ENCODE measurements at places on chromosomes 16 and 17.
A peak's percentile ranks its signal among the peaks of the same experiment; 100 is the strongest.

GRCh38 chr16:75099075-75099667 lies 17.4 kb downstream of the LDHD start:
- DNase-seq = no peak

GRCh38 chr17:18261146-18261515 lies 669 bp downstream of the MIEF2 start:
- DNase-seq = peak; percentile 73

DNA sequence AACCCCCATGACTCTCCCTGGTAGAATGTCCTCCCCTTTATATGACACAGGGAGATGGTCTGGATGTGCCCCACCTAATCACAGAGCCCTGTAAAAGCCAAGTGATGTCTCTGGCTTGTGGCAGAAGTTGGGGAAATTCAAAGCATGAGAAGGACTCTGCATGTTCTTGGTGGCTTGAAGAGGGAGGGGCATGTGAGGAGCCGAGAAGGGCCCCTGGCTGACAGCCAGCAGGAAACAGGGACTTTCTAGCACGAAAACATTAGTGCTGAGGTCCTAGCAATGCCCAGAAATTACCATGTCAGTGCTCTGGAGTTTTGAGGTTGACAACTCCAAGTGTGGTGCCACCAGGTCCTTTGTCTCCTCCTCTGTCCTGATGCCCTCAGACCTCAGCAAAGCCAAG lies 75.9 kb downstream of the USP22 start:
- no peak for DNase-seq

DNA sequence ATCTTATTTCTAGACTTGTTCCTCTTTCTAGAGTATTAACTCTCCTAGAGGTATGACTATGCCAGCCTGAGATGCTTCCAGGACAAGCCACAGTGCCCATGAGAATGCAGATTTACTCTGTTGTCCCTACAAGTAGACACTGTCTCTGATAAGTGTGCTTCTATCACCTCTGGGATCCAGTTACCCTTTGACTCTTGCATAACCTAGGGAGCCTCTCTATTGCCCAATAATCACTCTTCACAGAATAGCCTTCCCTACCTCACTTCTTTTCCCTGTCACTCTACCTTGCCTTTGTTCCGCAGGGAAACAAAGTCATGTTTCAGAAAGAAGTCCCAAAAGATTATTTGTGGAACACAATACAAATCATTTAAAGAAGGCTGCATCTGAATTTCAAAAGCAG lies 1.6 kb upstream of the KRT34 start:
- DNase-seq = no peak

DNA sequence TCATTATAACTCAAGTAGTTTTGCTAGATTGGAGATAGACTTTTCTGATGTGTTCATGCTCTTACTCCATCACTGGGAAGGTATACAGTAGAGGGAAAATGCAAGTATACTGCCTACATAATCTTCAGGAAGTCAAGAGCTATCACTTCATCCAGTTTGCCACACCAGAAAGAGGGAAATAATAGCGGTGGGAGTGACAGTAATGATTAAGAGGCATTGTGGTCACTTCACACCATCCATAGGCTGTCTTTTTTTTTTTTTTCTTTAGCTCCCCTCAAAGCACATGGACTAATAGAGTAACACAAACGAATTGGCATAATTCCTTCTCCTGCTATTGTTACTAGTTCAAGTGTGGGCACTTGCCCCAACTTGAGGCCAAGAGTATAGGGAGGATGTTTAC lies 28.4 kb upstream of the HLF start:
- no peak for DNase-seq

DNA sequence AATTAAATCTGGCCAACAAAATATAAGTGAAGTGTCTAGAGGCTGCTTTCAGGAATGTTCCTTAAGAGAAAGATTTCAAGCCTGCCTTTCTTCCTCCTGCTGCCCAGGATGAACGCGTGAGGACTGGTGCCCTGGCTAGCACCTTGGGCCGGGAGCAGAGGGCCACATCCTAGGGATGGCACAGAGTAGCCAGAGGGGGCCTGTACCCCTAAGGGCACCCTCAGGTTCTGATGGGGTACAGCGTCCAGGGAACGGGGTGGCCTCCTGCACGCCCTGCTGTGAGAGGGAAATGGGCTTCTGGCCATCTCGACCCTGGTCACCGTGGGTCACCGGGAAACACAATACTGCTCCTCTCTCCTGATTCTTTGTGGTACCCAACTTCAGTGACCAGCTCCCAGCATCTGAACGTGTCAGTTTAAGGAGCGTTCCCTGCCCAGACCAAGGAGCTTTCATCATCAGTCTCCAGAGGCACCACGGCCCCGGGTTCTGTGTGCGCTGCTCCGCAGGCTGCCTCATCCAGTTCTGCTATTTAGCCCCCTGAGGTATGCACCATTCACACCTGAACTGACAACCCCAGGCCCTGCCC lies 40.3 kb downstream of the MAP1LC3B start:
- no peak for DNase-seq

GRCh38 chr17:32519228-32520103 lies 32.7 kb downstream of the CDK5R1 start:
- no peak for DNase-seq

DNA sequence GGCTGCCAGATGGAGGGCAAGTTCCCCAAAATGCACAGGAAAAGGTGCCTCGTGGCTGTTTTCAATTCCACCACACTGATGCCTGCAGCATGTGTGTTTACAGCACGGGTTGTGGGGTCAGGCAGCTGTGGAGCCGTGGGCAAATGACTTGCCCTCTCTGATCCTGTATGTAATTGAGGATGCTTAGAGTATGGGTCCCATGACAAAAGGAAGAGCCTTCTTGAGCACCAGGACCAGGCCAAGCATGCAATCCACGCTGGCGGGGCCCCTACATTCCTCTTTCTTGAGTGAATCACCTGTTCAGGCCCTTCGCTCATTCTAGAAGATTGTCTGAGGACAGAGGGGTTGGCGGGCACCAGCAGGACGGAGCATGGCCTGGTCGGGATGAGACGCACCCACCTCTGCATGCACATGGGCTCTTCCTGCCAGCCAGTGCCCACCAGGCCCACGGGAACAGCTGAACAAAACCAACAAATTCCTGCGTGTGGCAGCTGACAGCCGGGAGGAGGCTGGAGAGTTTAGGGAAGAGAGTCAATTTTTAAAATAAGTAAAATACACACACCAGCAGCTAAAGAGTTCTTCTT lies 1.4 kb upstream of the CTRB2 start:
- no peak for DNase-seq
